ENCODE measurements at places on chromosomes 2 and 18.

GRCh38 chr2:191552066-191552465 lies 125.9 kb upstream of the NABP1 start:
- no peak for DNase-seq

DNA sequence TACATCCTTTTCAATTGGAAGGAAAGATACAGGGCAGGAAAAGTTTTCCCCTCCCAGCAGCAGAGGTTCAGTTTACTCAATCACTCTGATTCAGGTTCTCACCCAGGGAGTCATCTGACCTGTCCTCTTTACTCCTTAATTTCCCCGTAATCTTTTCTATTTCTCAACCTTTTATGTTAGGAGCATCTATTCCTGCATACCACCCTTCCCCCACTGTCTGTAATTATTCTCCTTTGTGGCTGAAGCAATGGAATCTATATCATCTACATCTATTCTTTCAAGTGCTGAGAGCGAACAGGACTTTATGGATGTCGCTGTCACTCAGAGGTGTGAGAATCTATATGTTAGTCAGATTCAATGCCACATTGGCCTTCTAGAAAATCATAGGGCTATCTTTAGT lies 175.2 kb downstream of the NOL4 start:
- no peak for DNase-seq

- DNase-seq, result no peak
Measured at GRCh38 chr2:26429779-26430578, 28.3 kb downstream of the DRC1 start.

- DNase-seq, result no peak
Measured at GRCh38 chr2:190088917-190089316, 26.4 kb upstream of the MSTN start.

- no peak for DNase-seq
Measured at GRCh38 chr2:96642564-96643360, at the start of gene FER1L5. TSS of gene FER1L5 (plus strand) at chr2:96642764. CDS start at chr2:96642837, 73 bp downstream.

GRCh38 chr18:51660188-51660715 lies 462.8 kb upstream of the MEX3C start:
- DNase-seq, result no peak

GRCh38 chr2:168348076-168348475 lies 100.7 kb upstream of the STK39 start:
- no peak for DNase-seq

- DNase-seq, result no peak
Measured at GRCh38 chr2:149393614-149394013, 63.2 kb downstream of the LYPD6 start.

DNA sequence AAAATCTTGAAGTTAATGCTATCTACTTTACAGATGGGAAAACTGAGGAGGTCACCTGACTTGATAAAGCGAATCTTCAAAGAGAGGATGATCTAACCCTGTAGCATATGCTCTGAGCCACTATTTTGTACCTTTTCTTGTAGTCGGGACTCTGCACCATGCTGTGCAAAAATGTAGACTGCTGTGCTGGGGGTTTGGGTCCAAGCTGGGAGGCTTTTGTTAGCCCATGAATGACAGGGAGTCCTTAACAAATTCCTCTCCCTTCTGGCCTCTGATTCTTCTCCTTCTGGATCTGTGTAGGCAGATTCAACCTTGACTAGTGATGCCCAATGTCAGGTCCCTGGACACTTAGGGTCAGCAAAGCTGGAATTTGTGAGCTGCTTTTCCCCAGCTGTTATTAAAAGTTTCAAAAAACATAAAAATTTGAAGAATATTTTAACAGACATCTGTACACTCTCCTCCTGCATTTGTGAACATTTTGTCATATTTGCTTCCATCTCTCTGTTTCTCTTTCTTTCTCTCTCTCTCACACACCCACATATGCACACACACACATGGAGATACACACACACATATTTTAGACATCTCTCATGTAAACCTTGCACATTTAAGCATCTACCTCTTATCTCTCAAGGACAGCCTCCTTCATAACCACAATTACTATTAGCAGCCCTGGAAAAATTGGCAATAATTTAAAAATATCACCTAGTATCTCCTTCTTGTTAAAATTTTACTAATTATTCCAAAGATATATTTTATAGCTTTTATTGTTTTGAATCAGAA lies 335.0 kb upstream of the TRIB2 start:
- no peak for DNase-seq

GRCh38 chr2:7034303-7034702 lies 117.1 kb downstream of the RNF144A start:
- DNase-seq, result no peak

DNA sequence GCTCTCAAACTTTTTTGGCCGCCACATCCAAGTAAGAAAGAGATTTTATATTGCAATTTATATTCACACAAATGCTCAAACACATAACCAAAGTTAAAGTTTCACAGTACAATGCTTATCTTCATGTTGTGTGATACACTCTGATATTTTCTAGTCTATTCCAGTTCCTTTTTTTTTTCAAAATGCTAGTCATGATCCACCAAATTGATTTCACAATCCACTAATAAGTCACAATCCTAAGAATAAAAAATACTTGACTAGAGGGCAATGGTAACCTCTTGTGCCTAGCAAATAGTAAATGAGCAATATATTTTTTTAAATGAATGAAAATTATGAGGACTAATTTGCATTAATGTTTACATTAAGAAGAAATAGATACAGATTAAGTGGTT lies 5.8 kb upstream of the PTPN4 start:
- DNase-seq, result no peak

DNA sequence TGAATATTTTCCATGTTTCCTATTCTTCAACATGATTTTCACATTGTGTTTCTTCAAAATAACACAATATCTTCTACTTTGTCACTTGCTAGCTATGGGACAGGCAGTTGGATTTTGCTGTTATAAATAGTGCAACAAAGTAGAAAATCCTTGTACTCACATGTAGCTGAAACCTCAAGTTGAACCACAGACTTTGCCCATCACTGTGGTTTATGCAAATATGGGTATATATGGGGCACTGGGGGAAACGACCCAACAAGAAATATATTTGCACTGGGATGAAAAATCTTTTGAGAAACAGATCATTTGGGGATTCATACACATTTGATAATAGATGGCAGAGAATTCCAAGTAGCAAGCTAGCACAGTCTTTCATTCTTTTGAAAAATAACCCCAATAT lies 486.3 kb upstream of the MAP2 start:
- no peak for DNase-seq

DNA sequence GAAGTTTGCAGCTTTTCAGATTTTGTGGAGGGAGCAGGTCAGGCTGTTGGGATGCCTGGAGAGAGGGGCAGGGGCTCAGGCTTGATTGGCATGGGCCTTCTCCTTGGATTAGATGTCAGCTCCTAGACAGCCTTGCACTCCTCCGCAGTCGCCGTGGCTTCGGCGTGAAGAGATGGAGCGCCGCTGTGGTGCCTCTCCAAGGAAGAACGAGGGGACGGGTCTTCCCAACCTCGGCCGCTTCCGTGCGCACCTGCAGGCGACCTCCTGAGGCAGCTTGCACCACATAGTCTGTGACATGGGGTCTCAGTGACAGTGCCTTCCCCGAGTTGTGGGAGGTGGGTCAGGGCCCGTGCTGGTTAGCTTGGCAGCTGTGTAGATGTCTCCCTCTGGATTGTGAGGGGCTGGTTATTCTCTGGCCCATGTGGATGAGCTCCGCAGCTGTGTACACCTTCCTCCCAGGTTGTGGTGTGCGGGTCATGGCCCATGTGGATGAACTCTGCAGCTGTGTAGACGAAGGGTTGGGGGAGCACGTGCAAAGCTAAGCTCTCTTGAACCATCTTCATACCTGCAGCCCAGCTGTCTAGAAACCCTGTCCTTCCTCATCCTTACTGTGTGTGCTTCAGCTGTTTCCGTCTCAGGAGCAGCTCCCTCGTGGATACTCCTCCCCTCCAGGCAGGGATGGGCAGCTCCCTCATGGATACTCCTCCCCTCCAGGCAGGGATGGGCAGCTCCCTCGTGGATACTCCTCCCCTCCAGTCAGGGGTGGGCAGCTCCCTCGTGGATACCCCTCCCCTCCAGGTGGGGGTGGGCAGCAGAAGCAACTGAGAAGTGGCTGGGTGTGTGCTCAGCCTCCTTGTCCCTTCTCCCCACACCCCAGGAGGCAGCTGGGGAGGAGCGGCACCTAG lies 170.3 kb downstream of the LDLRAD4 start:
- no peak for DNase-seq

- DNase-seq, result no peak
Measured at GRCh38 chr18:70368903-70369302, 80.1 kb downstream of the SOCS6 start.

DNA sequence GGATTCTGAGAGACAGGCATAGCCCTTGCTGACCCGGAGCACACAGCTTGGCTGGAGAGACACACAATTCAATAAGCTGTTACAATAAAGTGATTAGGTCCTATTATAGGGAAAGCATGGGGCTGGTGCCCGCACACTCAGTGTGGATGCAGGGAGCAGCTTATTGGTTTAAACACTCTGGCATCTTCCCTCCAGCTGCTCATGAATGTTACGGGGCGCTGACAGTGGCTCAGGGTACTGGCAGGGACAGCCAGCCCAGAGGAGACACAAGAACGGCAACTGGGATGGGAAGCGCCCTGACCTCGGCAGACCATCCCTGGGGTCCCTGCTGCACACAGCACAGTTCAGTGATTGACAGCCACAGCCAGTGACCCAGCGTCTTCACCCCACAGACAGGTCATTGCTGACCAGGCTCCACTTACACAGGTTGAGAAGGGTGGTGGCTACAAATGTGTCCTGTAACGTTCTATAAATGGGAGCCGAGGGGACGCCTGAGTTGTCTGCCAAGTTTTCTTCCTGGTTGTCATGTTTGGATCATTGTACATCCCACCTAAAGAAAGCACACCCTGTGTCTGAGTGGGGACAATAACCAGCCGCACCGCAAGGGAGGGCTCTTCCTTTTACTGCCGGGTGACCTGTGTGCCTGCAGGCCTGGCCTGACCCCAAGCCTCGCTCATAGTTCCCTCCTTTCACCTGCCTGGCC lies 60.3 kb downstream of the SH3BP4 start:
- DNase-seq, result no peak

- no peak for DNase-seq
Measured at GRCh38 chr18:35051641-35052377, 10.6 kb downstream of the MAPRE2 start.

DNA sequence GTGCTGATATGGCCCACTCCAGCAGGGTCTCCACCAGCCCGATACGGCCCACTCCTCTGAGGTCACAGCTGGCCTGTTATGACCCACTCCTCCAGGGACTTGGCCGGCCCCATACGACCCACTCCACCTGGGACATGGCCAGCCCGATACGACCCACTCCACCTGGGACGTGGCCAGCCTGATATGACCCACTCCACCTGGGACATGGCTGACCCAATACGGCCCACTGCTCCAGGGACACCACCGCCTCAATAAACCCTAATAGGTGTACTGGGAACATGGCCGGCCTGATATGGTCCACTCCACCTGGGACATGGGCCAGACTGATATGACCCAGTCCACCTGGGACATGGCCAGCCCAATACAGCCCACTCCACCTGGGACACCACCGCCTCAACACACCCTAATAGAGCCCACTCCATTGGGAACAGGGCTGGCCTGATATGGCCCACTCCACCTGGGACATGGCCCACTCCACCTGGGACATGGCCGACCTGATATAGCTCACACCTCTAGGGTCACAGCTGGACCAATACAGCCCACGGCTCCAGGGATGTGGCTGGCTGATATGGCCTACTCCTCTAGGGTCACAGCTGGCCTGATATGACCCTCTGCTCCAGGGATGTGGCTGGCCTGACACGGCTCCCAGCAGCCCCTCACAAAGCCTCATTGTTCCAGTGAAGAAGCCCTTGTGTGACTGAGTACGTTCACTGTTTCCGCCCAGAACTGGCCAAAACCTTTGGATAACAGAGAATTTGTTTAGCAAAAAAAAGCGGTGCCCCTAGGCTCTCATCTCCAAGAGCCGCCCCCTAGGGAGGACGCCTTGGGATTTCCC lies 245.6 kb downstream of the HDAC4 start:
- no peak for DNase-seq

- DNase-seq, result no peak
Measured at GRCh38 chr2:42495234-42495581, 1.4 kb upstream of the KCNG3 start.

DNA sequence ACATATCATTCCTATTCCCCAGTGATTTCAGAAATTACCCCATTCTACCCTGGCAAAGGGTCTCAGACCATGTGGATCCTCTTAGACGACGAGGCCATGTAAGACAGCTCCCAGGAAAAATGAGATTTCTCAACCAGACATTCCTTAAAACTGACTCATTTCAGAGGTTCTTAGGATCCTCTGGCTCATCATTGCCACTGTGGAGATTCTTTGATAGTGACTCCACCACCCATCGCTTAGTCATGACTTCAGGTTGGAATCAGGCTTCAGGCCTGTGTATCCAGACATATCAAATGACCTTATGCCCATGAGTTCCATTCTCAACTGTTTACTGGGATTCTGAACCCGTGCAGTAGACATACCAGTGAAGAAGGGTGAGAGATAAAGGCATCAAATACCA lies 245.6 kb upstream of the TCF4 start:
- DNase-seq, result no peak

GRCh38 chr18:76584414-76585310 lies 89.6 kb upstream of the ZNF516 start:
- DNase-seq, result no peak

DNA sequence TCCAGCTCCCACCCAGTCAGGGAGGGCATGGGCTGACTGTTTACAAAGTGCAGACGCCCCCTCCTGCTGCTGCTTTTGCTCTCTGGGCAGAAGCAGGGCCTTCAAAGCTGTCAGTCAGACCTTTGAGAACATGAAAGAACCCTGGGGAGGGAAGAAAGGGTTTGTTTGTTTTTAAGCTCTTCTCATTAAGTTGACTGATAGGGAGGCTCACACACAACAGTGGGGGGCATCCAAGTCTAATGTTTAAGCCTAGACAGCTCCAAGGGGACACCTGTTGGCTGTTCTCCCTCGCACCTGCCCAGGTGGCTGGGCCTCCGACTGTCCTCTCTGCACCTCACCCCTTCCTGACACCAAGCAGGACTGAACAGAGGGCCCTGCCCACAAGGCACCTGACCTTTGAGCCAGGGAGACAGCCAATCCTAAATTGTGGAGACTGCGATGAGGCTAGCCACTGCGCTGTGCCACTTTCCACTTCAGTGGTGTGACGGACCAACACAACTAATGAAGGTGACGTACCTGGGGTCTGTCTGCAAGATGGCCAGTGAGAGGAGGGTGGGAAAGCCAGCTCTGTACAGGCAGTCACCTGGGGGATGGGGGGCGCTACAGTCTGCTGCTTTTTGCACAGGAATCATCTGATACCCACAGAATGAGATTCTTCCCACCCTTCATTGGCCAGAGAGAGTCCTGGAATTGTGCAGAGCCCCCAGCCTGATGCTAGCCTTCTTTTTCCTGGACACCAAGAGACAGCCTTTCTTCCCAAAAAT lies 16.3 kb downstream of the ST6GAL2 start:
- DNase-seq, result no peak

GRCh38 chr2:70552501-70553333 lies 909 bp downstream of the TGFA start:
- no peak for DNase-seq

Data from stimulated activated CD4-positive, alpha-beta T cell treated with anti-CD3 and anti-CD28 coated beads, Interleukin-15, amount 100 ng/mL, for 1 hour (primary cell).